ENCODE measurements at places on chromosomes 13 and 19.

GRCh38 chr13:27635266-27635665, 13.6 kb downstream of the POLR1D start:
- no peak for DNase-seq

GRCh38 chr13:101686003-101686402, 233.5 kb downstream of the ITGBL1 start:
- no peak for DNase-seq

DNA sequence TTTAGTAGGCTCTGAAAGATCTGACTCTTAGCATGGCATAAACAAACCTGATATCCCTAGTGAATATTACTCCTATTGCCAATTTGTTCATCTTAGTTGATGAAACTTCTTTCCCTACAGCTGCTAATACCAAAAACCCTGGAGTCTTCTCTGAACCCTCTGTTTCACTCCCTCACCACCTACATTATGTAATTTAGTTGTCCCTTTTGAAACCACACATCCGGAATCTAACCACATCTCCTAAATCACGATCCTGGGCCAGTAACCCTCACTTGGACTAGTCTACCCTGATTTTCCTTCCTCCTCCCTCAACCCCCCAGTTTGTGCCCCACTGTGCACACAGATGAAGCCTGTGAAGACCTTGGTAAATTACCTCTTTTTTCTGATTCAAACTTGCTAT, 1.2 kb downstream of the ZNF256 start:
- DNase-seq = no peak

GRCh38 chr19:1008268-1009040, 8.2 kb downstream of the GRIN3B start:
- no peak for DNase-seq

DNA sequence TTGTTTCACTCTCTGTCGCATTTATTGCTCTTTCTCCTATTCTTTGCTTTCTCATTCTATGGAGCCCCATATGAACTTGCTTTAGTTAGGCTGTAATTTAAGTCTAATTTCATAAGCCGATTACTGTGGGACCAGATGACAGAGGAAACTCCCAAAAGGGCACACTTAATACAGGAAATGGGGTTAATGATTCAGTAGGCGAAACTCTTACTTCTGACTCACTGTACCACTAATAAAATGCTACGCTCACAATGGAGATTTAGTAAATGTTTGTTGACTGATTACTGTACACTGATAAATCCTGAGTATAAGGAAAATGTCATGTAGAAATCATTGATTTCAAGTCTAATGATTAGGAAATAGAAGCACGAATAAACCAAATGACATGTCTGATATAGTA, 276.4 kb downstream of the KLF5 start:
- DNase-seq = no peak

GRCh38 chr19:12000152-12000981, 35.1 kb downstream of the ZNF433 start:
- DNase-seq = no peak

DNA sequence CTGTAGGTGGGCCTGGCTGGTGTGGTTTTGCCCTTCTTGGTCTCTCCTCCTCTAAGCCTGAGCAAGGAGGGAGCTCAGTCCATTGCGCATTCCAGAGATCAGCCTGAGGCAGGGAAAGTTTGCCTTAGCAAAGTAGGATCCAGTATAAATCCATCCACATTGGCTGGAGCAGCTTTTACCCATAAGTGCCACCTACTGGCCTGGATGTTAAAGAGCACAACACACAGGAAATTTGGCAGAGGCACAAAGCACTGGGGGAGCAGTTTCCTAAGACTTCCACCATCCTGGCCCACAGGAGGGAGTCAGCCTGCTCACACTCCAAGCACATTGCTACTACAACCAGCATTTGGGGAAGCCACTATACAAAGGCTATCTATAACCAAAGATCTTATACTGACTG, 1124.2 kb downstream of the SLITRK1 start:
- DNase-seq = no peak

- no peak for DNase-seq
Measured at GRCh38 chr19:16611121-16611520, 16.9 kb downstream of the MED26 start.

GRCh38 chr13:20559659-20560356, 7.1 kb upstream of the IFT88 start:
- DNase-seq = no peak

- DNase-seq = no peak
Measured at GRCh38 chr19:17086120-17086519, 10.5 kb downstream of the MYO9B start.

DNA sequence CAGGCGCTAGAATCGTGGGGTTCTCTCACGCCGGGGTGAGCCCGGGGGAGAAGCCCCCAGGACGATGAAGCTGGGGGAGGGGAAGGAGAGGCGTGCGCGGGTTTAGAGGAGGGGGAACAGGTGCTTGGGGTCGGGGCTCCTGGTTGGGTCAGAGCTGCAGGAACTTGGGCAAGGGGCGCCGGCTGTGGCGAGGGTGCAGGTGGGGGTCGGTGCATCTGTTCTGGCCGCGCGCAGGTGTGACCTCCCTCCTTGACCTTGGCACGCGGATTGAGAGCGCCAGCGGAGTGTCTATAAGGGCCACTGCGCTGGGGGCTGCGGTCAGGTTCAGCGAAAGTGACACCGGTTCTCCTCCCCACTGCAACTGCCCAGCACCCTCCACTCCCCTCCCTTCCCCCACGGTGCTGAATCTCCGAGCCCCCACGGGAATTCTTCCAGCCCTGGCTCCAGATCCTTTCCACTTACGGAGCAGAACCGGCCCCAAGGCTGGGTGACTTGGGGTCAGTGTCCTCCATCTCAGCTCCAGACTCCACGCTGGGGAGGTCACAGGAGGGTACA, 618 bp downstream of the TMEM38A start:
- DNase-seq = no peak

DNA sequence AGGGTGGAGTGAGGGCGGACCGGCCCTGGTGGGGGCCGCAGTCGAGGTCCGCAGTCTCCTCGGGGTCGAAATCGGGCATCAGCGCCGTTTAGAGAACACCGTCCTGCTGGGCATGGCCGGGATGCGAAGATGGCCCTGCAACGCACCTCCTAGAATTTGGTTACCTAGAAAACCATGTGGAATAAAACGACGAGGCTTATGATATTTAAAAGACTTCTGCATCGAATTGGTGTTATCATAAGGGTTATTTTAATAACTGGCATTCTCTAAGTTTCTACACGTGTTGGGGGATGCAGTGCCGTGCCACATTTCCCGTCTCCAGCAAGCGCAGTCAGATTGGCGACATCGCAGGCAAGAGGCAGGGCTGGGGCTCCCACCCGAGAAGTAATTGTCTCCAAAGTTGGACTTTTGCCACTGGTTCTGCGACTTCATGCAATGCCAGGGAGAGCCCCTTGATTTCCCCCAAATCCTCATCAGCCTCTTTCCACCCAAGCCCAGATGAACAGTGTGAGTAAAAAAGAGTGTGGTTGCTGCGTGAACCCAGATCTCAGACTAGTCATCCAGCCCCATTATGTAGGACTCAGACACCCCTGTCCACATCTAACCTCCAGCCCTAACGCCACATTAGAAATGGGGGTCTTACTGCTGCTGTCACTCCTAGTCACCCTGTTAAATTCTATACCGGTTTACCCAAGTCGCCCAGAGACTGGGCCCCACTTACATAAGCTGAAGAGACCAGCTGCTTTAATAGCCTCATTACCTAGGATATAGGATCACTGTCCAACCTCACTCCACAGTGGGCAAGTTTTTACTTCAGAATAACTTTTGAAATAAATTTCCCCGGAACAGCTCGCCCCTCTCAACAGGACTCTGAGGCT, 571 bp upstream of the DHRS12 start:
- DNase-seq = no peak

DNA sequence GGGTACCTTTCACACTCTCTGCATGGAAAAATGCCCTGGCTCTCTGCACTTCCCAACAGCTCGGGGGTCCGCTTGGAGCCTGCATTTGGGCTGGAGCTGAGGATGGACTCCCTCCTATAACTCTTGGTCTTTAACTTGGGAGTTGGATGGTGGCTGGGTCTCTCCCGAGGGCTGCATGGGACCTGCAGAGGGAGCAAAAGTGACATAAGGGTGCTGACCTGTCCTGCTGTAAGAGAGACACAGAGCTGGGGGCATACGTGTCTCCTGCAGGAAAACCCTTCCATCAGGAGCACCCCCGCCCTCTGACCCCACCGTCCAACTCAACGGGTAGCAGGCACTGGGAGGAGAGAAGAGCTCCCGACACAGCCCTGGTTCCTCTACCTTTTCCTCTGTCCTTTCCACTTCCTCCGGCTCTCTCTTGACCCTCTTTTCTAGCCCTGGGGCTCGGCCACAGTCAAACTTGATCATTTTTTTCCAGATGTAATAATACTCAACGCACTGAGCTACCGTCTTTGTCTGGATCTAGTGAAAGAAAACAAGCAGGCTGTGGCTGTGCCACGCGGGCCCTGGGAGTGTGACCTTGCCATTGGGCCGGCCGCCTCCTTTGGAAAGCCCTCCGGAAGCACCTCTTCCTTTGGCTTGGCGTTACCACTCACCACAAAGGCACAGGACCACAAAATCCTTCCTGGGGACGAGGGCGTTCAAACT, 6.8 kb upstream of the NAPA start:
- no peak for DNase-seq

GRCh38 chr13:101989798-101990350, 412.0 kb downstream of the FGF14 start:
- DNase-seq = no peak

DNA sequence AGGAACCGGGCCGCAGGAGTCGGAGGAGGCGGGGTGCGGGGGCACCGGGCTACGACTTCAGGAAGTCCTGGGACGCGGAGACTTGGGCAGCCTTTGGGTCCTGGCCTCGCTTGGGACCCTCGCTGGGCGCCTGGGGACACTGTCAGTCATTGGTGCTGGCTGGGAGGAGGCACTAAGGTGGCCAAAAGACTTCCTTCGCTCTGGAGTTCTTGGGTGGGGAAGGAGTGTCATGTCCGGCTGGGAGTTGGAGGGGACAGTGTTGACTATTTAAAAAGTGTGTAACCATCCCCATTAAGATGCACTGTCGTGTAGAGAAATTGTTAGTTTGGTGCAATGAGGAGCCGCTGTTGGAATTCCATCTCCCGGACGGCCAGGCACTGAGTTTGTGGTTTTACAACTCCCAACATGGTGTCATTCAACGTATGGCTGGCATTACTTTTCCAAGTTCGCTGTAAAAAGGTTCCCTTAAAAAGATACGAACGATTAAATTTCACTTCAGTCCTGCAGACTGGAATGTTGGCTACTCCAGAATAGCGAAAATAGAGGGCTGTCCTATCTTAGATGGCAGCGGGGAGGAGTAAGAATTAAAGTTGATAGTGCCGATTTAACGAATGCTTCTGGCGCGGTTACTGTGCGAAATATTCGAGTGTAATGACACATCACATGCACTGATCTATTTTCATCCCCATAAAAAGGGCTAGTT, 776 bp downstream of the DNAJC3 start:
- DNase-seq = no peak

GRCh38 chr19:35294859-35295791, 3.2 kb downstream of the MAG start:
- no peak for DNase-seq
